NCI-H1436 treated with DMSO at 0.1 percent for 48 hours (cell line): ENCODE measurements at places on chromosomes 13 and 19.

GRCh38 chr13:55517312-55517711 lies 1623.4 kb upstream of the PRR20A start:
- DNase-seq, result no peak

DNA sequence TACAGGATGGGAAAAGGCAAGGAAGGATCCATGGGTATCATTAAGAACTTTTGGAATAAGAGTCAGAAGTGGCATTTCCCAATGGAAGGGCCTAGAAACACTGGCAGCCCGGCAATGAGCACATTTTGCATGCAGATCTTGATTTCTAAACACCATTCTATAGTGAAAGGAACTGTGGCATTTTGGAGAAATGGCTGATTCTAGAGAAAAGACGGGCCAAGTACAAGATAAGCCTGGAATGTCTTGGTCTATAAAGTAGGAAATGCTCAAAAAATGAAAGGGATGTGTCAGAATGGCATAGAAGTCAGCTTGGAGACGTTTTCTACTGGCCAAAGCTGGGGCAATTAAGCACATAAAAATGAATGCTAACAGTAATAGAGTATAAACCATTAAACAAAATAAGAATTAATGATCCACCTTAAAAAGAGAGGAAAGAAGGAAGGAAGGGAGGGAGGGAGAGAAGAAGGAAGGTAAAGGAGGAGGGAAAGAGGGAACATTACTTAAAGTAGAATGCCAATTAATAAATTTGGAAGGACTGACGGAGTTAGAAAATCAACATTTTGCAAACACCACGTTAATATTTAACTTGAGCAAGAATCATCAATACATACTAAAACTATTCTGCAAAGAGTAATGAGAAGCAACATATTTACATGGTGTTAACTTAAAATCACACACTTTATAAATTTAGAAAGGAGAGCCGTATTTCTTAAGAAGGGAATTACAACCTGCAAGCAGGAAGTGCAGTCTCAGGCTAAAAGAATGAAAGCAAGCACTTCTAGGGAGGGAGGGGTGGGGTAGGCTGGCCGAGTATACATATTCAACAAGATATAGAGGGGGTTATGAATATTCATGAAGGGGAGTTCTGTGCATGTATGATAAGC lies 78.9 kb downstream of the ANKRD10 start:
- DNase-seq, result no peak

- DNase-seq, result peak; percentile 69
Observed at GRCh38 chr13:40060296-40061007, 405.0 kb downstream of the COG6 start.

- DNase-seq, result no peak
Observed at GRCh38 chr19:29596885-29597525, 9.1 kb upstream of the POP4 start.

DNA sequence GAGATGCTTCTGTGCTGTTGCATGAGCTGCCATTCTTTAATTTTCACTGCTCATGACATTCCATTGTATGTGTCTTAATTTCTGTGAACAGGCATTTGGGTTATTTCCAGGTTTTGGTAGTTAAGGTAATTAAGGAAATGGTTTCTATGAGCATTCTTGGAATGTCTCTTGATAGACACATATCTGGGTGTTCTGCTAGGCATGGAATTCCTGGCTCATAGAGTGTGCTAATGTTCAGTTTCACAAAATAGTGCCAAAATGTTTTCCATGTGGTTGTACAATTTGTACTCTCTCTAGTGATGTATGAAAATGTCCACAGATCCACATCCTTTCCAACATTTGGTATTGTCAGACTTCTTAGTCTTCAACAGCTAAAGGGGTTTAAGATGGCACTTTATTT lies 680.9 kb upstream of the SGCG start:
- no peak for DNase-seq

DNA sequence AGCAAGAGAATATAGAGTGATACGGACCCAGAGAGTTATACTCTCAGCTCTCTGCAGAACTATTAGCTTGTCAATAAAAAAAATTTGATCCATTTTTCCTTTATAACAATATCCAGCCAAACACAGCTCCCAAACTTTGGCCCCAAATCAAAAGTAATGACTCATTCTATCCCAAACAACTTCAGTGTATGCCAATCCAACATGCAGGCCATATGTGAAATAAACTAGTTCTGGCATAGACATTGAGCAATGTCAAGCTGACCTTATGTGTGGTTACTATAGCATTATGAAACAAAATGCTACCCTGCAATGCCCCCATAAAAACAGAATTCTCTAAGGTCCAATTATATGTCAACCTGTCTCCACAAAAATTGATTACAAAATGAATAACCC lies 209.5 kb downstream of the DNAJC15 start:
- DNase-seq, result no peak

GRCh38 chr13:39670445-39670844 lies 15.0 kb downstream of the COG6 start:
- DNase-seq, result no peak

DNA sequence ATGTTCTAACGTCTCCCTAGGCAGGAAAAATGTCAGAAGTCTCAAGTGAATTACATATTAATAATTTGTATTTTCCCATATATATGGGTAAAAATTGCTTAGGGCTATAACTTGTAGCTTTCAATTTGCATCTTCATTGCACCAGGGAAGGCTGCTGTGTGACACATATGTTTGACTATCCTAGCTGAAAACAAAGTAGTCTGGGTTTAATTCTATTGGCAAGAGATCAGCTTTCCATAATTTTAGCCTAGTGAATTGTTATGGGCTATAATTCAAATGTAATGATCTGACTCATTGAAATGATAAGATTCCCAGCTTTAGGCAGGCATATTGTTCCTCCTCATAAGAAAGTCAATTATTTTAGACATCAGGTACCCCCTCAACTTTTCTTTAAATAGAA lies 553.1 kb downstream of the DCT start:
- no peak for DNase-seq

DNA sequence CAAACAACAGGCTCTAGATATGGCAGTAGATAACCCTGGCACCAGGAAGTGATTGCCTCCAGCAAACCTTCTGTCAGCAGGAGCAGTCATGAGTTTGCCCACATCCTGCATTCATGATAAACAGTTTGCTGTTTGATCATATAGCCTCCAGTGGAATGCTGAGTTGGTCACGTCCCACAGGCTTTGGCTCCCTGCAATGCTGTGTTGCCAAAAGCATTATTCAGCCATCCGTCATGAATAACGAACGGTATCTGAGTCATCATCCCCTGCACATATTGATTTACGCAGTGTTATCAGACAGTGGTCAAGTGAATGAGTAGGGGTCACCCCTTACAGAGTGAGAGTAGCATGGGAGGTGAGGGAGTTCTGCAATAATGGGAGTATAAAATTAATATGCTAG lies 21.9 kb upstream of the ZNF432 start:
- DNase-seq, result no peak

DNA sequence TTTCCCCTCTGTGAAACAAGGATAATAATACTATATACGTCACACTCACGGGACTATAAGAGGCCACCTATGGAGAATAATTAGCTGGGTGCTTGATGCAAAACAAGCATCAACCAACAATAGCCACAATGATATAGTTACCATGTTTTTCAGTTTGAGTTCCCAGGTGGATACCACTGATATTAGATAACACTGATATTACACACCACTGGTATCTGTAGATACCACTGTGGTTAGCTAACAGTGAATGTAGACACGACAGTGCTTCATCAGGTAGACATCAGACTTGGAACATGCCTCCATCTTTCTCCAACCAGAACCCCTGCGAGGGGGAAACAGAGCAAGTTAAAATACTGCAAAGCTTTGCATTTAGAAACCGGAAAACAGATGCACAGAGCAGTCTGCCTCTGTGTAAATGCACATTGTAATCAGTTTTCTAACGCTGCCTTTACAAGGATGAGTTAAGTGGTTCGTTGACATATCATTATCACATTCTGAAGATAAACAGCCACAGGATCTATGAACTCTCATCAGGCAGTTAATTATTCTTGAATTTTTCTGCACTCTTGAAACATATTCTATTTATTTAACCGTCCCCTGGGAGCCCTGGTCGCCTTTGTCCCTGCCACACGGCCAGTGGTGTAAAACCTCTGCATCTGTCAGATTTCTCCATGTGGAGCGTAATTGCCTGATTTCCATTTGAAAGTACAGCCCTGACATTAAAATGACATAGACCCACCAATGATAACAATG lies 80.7 kb downstream of the RNASEH2B start:
- DNase-seq, result no peak

- no peak for DNase-seq
Observed at GRCh38 chr19:4186087-4186993, 3.9 kb downstream of the ANKRD24 start.

DNA sequence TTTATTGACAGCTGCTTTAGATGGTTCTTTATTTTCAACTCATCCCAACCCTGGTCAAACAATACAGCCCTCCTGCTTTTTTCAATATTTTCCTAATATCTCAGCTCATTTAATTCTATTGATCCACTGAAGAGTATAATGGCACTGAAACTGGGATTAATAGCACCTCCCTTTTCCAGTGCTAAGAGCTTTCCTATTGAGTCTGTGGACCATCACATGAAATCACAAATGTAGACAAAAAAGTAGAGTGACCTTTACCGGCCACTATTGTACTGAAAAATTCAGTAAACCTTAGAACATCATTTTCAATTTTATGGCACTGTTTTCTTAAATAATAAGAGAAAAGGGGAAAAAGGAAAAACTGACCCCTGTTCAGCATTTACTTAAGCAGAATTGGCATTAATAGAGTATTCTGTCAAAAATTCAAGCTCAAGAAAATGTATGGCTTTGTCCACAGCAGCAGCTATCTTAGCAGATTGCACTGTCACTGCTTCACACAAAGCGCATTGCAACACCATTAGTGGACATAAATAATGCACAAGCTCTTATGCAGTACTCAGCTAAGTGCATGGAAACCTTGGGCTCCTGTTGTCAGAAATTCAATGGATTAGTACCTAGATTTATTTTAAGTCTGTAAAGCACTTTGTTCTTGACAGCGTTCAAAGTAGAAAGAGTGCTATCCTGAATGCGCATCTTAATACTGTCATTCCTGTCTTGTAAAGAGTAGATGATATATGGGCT lies 851.0 kb upstream of the KLHL1 start:
- DNase-seq, result no peak

DNA sequence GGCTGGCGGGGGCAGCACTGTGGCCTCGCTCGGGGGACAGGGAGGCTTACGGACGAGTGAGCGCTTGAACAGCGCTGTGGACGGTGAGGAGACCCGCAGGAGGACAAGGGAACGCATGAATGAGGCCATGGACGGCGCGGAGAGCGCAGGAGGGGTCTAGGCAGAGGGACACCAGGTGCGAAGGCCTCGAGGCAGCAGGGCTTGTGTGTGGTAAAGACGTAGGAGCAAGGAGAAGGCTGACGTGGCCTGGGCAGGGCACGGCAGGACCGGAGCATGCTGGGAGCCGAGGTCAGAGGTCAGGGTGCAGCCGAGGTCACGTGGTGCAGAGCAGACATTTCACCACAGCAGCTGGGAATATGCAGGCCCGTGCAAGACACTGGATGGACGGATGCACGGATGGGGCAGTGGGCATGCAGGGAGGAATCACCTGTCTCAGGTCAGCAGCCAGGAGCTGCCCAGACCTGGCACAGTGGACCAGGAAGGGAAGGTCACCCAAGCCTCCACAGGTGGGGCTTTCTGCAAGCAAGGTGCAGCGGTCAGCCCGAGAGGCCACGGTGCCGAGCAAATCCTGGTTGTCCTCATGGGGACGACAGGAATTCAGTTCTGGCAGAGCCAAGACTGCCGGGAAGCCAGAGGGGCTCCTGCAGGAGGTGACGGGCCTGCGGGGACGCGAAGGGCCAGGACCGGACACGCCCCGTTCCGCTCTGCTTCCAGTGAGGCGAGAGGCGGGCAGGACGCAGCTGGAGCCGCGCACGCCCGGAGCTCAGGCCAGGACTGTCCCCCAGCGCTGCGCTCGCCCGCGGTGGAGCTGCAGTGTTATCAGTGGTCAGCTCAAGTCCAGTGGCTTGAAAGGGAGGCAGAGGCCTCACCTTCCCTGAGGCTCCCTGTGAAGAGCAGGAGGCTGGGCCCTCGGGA lies 72.2 kb downstream of the RASA3 start:
- no peak for DNase-seq

- DNase-seq, result no peak
Observed at GRCh38 chr19:39296906-39297305, 699 bp downstream of the IFNL1 start.

DNA sequence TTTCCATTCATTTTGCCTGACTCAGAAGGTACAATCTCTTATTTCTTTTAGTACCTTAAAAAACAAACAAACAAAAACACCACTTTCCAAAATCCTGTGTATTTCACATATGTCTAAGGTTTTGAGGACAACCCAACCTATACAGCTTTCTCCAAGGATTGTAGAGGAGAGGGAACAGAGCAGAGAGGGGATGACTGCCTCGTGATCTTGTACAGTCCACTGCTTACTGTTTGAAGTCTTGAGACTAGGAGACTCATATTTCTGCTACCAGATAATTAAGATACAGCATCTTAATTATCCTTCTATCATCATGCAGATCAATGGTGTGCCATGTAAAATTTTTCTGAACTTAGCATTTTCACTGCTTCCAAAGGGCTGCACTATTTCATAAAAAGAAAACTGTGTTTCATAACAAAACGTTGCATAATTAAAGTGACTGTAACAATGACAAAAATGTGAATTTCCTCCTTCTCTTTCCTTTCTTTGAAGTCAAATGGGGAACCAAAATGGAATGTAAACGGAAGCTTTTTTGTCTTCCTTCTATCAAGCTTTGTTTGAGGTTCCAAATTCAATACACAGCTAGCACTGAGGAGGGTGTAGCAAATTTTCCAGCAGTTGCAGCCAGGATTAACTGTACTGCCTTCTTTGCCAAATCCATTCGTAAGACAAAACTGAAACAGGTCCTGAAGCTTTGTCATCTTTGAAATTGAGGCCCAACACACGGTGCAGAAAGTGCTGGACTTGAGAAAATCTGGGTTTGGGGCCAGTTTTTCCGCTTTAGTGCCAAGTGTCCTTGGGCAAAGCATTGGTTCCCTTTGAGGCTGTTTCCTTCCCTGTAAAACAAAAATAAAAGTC lies 34.9 kb upstream of the RCBTB2 start:
- no peak for DNase-seq

DNA sequence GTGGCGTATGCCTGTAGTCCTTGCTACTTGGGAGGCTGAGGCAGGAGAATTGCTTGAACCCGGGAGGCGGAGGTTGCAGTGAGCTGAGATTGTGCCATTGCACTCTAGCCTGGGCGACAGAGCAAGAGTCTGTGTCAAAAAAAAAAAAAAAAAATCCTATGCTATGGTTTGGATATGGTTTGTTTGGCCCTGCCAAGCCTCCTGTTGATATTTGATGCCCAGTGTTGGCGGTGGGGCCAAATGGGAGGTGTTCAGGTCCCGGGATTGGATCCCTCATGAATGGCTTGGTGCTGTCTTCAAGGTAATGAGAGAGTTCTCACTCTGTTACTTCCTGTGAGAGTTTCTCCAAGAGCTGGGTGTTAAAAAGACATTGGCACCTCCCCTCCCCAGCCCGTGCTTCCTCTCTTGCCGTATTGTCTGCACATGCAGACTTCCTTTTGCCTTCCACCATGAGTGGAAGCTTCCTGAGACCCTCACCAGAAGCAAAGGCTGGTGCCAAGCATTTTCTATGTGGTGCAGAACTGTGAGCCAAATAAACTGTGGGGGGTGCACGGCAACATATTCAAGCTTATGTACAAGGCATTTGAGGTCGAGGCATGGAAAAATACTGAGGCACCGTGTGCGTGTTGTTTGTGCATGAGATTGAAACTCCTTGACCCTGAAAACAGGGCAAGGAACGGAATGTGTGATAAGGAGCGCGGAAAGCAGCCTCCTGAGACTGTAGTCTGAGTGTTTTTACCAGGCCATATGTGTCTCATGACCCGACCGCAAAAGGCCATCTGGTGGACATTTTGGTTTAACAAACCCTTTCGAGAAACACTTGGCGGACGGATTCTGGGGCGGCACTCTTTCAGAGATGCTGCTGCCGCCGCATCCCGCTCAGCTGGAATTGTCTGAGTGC lies 7.3 kb downstream of the SIGLEC9 start:
- DNase-seq, result no peak
